Activated naive CD4-positive, alpha-beta T cell treated with Interleukin-2 at 50 U/mL for 16 hours (primary cell): ENCODE measurements at places on chromosomes 4 and X.

GRCh38 chr4:12697970-12698369, 786.2 kb downstream of the RAB28 start:
- no peak for DNase-seq

GRCh38 chr4:86358257-86358656, 1.6 kb downstream of the MAPK10 start:
- no peak for DNase-seq

DNA sequence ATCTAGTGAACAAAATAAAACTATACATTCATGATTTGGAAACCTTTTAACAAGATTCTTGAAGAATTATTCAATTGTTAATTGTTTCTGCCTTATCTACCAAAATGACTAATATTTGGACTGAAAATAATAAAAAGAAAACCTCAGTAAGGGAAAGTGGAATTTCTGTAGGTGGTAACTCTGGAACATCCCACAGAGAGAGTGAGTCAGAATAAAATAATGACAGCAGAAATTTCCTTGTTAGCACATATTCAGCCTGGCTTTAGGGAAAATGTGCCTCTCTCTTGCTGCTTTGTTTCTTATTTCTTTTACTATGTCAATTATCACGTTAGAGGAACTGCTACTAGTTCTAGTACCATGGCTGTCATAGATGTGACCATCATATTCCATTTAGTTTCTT, 421.5 kb upstream of the GNPDA2 start:
- no peak for DNase-seq

DNA sequence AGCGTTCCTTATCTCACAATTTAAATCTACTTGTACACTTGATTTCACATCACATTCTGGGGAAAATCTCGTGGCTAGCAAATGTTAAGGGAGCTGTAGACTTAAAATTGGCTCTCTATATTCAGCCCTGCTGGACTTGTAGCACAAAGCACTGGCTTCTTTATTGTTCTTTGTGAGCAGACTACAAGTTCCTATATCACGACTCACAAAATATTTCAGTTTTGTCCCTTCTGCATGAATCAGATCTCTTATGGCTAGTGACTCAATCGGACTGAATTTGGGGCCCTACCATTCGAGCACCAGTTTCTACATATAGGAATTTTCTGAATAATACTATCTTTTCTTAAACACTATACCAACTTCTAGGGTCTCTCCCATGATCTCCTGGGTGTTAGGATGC, 390.1 kb downstream of the ADAM29 start:
- no peak for DNase-seq

GRCh38 chr4:105215609-105216313, 69.1 kb downstream of the TET2 start:
- DNase-seq = no peak

- no peak for DNase-seq
These were observed 583.9 kb downstream of the BCOR start for GRCh38 chrX:39513836-39514235.

- DNase-seq = no peak
These were observed 7.6 kb upstream of the USP53 start for GRCh38 chr4:119204916-119205315.

- DNase-seq = no peak
These were observed 16.0 kb upstream of the MID1 start for GRCh38 chrX:10636337-10636736.

GRCh38 chrX:148947399-148947975, 447.1 kb downstream of the AFF2 start:
- DNase-seq = no peak

GRCh38 chrX:17968367-17968766, 107.3 kb upstream of the RAI2 start:
- no peak for DNase-seq

- DNase-seq = no peak
These were observed 348.3 kb downstream of the PCDH7 start for GRCh38 chr4:31068257-31069075.

- DNase-seq = no peak
These were observed 590.9 kb upstream of the GNPDA2 start for GRCh38 chr4:45317276-45317675.

DNA sequence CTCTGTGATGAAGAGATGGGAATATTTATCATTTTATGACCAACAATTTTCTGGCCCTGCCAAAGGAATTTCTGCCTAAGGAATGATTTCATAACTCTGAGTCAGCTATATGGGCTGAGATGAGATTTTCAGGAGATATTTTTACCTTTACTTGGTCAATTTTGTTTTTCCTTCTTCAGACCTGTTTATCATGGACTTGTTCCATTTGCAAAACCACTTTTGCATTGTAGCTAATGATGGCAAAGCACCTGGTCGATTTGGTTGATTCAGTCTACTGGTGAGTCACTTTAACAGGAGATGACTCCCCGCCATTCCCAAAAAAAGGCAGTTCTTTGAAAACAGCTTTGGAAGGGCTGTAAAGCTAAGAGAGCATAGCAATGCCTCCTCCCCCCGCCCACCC, 53.3 kb downstream of the TEX13A start:
- DNase-seq = no peak

DNA sequence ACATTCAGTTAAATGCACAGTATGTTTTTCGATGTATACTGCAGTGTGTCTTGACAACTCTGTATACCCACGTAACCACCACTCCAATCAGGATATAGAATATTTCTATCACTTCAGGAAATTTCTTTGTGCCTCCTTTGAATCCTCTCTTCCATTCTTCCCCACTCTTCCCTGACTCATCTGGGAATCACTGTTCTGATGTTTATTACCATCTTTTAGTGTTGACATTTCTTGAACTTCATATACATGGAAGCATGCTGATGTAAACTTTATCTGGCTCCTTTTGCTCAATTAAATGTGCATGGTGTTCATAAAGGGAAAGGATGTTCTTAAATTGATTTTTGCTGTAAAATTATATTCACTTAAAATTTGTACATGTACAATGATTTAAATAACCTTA, 319.9 kb downstream of the PCDH7 start:
- DNase-seq = no peak

DNA sequence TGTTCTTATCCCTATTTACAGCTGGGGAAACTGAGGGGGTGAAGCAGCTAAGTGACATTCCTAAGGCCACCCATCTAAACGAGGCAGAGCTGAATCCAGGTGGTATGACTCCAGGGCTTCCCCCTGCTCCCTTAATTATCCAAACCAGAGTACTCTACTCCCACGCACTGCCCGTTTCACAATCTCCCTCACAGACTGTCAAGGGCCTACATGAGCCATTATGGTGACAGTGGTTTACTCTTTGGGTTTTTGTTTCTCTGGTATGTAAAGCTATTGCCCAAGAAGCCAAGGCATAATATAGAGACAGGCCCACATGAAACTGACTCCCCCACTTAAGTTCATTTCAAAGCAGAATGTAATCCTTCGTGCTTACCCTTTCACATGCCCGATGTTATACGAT, 95.1 kb downstream of the NHS start:
- no peak for DNase-seq

DNA sequence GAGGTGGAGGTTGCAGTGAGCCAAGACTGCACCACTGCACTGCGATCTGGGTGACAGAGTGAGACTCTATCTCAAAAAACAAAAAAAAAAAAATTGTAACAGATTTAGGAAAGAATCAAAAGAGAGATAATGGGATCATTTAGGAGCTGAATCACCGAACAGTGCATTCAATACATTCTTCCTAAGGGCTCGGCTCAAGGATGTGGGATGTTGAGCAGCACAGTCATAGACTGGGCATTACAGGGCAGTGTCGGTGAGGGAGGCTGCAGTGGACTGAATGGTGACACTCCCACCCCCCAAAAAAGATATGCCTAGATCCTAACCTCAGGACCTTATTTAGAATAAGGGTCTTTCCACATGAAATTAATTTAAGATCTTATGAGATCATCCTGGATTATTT, 70.0 kb downstream of the EVC2 start:
- no peak for DNase-seq

GRCh38 chr4:10006601-10007435, 14.5 kb downstream of the SLC2A9 start:
- no peak for DNase-seq

- DNase-seq = no peak
These were observed 24.6 kb upstream of the ADGRL3 start for GRCh38 chr4:61175495-61175894.

- DNase-seq = no peak
These were observed 132.6 kb downstream of the PACRGL start for GRCh38 chr4:20832826-20833225.
